ENCODE measurements at places on chromosomes 6 and 20. TPM values are rescaled to one million over a fixed set of nuclear protein-coding genes. Genes with fewer than 3 reads are reported as not detected.

DNA sequence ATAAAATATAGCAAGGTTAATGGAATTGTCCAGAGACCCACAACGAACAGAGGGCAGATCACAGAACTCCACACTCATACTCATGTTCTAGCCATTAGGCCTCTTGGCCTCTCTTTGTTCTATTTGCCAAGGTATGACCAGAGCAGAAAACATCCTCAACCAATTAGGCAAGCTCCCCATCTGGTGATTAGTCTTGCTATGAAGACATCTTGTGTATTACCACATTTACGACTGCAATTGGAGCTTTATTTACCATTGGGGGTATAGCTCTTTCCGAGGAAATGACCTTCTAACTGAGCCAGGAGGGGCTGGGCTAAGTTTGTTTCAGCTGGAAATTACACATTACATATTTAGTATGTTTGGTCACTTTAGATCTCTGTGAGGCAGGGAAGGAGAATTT lies 593.9 kb downstream of the CD109 start:
- H3K27me3 ChIP-seq: no peaks in the 10 kb centered on the region
- DNase-seq: no peak
- no peaks in the 10 kb centered on the region for H3K36me3 ChIP-seq
- no peak overlapping the region for H3K4me3 ChIP-seq
- no peaks in the 10 kb centered on the region for H3K4me1 ChIP-seq
- H3K27ac ChIP-seq: no peak overlapping the region

The WFDC5 gene
- 321 TPM for total RNA-seq

The DEFB127 gene
- not detected for total RNA-seq

- peaks cover 8% of the 10 kb centered on the region for H3K4me1 ChIP-seq
- H3K36me3 ChIP-seq: no peaks in the 10 kb centered on the region
- H3K4me3 ChIP-seq: no peak overlapping the region
- H3K27ac ChIP-seq: no peak overlapping the region
- no peak for DNase-seq
These were observed 84.1 kb downstream of the DLGAP4 start for GRCh38 chr20:36390269-36390668.

DNA sequence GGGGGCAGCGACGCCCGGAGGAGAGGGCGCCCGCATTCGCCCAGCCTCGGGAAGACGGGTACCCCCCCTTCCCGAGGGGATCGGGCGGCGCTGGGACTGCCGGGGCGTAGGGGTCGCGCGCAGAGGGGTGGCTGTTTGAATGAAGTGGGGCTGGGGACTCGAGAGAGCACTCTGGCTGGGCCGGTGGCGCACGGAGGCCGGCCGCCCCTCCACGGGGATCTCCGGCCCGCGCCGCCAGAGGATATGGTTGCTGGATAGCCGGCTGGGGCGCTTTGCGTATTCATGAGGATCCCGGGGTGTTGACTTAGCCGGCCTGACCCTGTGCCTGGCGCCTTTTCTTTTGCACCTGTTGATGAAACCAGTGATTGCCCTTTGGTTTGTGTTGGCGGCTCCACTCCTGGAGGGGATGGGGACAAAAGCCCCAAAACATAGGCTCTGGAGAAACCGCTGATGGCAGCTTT lies 469 bp downstream of the SYNJ2 start:
- H3K4me3 ChIP-seq: peak overlapping the region; percentile 72
- peaks cover 33% of the 10 kb centered on the region for H3K4me1 ChIP-seq
- no peak for DNase-seq

- H3K36me3 ChIP-seq: no peaks in the 10 kb centered on the region
- no peak overlapping the region for H3K4me3 ChIP-seq
- no peak overlapping the region for H3K27ac ChIP-seq
- no peak for DNase-seq
- no peaks in the 10 kb centered on the region for H3K4me1 ChIP-seq
These were observed 91.5 kb upstream of the ZNF217 start for GRCh38 chr20:53685070-53685595.
